ENCODE measurements at places on chromosomes 1 and 21.

GRCh38 chr1:38500352-38500751 lies 359.2 kb downstream of the RRAGC start:
- no peak for DNase-seq

GRCh38 chr1:213326281-213327016 lies 275.4 kb downstream of the RPS6KC1 start:
- DNase-seq = no peak

- no peak for DNase-seq
These were observed 23.4 kb downstream of the CTBS start for GRCh38 chr1:84550826-84551225.

GRCh38 chr1:39378377-39378776 lies 113.1 kb upstream of the BMP8A start:
- no peak for DNase-seq

- no peak for DNase-seq
These were observed 126.9 kb upstream of the PLPPR5 start for GRCh38 chr1:99131546-99131945.

DNA sequence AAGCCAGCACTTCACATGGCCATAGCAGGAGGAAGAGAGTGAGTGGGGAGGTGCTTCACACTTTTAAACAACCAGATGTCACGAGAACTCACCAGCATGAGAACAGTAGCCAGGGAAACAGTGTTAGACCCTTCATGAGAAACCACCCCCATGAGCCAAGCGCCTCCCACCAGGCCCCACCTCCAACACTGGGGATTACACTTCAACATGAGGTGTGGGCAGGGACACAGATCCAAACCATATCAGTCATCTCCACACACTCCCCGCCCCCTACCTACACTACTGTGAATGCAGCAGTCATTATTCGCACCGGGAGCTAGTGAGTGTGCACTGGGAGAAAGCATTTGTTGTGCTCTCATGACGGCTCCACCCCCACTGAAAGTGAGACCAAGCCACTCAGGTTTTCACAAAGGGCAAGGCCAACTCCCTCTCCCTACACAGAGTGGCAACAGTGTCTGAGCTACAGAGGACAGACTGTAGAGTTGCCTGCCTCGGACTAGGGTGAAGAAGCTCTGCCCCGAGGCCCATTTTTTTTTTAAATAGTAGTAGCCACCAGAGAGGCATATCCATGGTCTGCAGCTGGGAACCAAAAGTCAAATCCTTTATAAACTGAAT lies 125.6 kb downstream of the BARHL2 start:
- DNase-seq = no peak

- no peak for DNase-seq
These were observed 1.3 kb downstream of the NPHP4 start for GRCh38 chr1:5990913-5991312.

DNA sequence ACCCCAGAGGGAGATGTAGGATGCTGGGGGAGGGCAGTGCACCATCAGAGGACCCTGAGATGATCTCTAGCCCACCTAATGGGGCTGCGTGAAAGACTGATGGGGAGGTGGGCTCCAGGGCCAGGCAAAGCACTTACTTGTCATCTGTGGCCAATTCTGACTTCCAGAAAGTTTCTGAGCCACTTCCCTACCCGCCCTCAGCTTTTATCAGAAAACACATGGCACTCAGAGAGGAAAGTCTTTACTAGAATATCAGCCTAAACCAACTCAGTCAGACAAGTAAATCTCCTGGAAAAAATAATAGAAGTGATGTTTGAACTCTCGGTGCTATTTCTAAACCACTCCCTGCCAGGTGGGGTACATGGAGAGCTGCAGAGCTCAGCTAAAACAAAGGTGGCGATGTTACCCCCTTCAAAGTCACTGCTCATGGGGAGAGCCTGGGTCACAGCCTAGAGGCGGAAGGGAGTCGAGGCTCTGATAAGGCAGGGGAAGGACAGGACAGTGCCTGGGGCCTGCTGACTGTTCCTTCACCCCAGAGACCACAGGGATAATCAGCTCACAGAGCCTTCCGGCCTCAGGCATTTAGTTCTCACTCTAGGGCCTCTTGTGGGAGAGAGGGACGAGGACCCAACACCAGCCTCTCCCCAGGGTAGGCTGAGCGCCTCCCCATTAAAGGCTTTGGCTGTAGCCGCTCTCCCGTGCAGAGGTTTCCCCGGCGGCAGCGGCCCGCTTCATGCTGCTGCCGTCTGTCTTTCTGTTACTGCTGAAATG lies 14.2 kb downstream of the SMIM12 start:
- no peak for DNase-seq

- no peak for DNase-seq
These were observed 637.3 kb downstream of the MATN1 start for GRCh38 chr1:30085811-30086770.

DNA sequence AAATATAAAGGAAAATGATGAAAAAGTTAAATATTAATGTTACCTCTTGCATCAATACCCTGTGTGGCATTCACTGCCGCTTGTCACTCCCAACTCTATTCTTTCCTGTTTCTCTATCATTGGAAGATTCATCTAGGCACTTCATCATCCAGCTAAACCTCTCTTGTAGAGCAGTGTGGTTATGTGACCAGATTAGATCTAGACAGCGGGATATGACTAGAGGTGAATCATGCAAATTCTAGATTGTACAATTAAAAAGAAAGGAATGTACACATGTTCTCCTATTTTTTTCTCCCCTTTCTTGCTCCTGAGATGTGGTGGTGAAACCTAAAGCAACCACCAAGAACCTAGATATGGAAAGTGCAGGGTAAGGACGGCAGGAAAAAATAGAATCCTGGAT lies 174.1 kb downstream of the LBR start:
- no peak for DNase-seq

- DNase-seq = peak; percentile 43
These were observed 25.9 kb downstream of the S100A6 start for GRCh38 chr1:153509729-153510354.

GRCh38 chr1:61572046-61572445 lies 152.9 kb downstream of the TM2D1 start:
- no peak for DNase-seq

DNA sequence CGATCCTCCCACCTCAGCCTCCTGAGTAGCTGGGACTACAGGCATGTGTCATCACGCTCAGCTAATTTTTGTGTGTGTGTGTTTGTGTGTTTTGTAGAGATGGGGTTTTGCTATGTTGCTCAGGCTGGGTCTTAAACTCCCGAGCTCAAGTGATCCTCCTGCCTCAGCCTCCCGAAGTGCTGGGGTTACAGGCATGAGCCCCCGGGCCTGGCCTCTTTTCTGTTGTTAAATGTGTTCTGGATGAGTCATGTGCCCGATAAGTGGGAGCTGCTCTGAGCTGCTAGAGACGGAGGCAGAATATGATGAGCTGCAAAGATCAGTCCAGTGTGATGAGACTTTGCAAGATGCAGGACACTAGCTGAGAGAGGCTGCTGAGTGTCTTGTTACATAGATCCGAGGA lies 75.5 kb downstream of the VPS13D start:
- DNase-seq = no peak

- no peak for DNase-seq
These were observed 44.0 kb upstream of the LRP8 start for GRCh38 chr1:53371851-53372250.

DNA sequence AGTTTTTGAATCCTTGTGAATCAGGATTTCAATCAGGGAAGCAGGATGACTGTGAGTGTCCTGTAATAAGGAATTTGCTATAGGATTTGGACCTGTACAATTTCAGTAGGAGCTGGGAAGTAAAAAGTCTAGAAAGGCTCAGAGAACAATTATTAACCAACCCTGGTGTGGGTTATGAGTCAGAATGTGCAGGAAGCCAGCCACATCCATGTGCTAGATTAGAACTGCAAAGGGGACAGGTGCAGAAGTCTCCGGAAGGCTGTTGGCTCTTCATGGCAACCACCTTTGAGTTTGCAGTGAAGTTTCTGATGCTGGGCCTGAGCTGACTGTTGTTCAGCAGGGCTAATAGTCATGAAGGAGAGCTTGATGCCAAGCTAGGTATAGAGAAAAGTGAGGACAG lies 70.7 kb downstream of the SPATA46 start:
- DNase-seq = no peak
